Activated CD8-positive, alpha-beta memory T cell treated with anti-CD3 and anti-CD28 coated beads for 4 hours (primary cell): ENCODE measurements at places on chromosomes 4 and X.

DNA sequence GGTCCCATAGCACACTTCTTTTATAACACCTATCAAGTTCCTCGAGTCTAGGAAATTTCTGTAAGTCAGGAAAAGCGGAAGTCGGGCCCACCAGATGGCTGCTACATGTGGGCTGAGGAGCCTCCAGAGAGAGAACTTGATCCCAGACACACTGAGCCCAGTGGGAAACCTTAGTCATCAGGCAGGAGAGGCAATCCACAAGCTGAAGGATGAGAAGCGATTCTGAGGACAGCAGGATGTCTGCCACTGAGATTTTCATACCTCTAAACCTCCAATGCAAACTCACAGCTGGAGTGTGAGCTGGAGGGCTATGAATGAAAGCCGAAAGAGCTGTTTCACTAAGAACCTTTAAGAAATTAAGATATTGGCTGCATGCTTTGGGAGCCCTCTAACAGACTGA, 52.6 kb upstream of the PDHA1 start:
- DNase-seq, result no peak

GRCh38 chrX:16138108-16138427, 14.7 kb downstream of the GRPR start:
- DNase-seq, result no peak

GRCh38 chr4:165763640-165764039, 109.4 kb upstream of the TLL1 start:
- no peak for DNase-seq

DNA sequence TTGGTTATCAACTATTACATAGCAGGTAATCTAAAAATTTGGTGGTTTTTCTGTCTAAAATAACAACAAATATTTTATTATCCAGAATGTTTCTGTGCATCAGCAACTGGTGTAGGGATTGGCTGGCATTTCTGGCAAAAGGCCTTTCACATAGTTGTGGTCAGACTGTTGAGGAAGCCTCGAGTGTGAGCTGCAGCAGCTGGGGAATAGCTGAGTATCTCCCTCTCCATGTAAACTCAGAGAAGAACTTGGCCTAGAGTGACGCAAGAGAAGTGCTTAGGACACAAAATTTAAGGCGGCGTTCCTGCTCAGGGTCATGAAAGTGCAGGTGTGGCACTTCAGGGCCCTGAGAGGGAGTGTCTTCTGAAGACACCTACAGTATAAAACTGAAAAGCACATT, 558.9 kb downstream of the SPOCK3 start:
- no peak for DNase-seq

GRCh38 chr4:22869235-22869634, 176.5 kb downstream of the GBA3 start:
- no peak for DNase-seq

DNA sequence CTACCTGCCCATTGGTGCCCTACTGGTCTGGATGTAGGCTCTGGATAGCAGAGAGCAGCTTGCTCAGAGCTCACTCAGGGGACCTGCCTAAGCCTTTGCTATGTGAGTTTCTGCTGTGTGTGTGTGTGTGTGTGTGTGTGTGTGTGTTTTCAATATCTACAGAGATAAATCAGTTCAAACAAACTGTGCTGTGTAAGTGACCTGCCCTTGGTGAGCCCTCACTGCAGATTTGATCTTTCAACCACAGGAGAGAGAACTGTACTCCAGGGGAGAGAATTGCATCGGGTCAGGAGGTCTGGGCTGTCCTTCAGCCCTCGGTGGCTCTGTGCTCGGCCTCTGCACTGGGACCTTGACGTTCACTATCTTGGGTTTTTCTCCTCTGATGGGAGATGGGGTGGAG, 35.0 kb upstream of the CDKN2AIP start:
- no peak for DNase-seq

GRCh38 chr4:118260309-118260708, 92.5 kb downstream of the PRSS12 start:
- no peak for DNase-seq

- no peak for DNase-seq
Observed at GRCh38 chrX:19121898-19122640, at the start of gene ADGRG2. Gene ADGRG2 (minus strand): TSS chrX:19122468. CDS start chrX:19068834, 53,634 bp downstream.

GRCh38 chr4:155866177-155866576, at the start of gene ASIC5:
Gene ASIC5 (minus strand): TSS chr4:155866277. CDS start chr4:155866226, 51 bp downstream.
- DNase-seq, result no peak

- no peak for DNase-seq
Observed at GRCh38 chrX:1449823-1450149, 2.9 kb downstream of the ASMTL start.

DNA sequence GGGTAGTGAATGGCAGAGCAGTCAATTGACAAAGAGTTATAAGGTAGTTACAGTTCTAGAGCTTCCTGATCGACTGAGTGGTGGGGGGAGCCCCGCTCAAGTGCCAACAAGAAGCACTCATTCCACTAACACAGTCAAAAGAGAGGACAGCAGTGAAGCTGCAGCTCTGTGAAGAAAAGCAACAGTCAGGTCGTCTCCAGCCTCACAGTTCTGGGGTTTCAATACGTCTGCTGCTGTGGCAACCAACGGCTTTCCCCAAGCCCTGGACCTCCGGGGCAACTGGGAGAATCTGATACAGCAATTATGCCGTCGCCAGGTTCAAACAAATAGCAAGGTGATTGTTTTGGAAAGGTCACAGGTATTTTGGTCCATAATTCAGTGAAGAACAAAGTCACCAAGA, 30.8 kb downstream of the GPM6B start:
- no peak for DNase-seq

- DNase-seq, result no peak
Observed at GRCh38 chr4:86130160-86130933, 229.5 kb downstream of the MAPK10 start.

DNA sequence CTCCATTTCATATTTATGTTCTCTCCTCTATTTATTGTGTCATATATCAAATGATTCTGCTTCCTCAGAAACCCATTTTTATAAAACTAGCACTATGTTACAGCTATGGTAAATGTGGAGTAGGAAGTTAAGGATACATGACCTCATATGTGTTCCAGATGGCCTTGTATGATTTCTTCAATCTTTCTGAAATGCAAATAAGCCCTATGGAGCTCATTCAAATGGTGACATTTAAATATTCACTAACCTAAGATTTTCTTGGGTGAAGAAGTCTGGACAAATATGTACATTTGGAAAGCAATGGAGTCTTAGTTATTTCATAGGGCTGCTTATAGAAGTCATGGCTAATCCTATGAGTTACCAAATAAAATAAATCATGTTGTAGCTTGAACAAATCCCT, 782.5 kb downstream of the STPG2 start:
- DNase-seq, result no peak

- DNase-seq, result no peak
Observed at GRCh38 chr4:145494666-145495270, 13.1 kb downstream of the SMAD1 start.

DNA sequence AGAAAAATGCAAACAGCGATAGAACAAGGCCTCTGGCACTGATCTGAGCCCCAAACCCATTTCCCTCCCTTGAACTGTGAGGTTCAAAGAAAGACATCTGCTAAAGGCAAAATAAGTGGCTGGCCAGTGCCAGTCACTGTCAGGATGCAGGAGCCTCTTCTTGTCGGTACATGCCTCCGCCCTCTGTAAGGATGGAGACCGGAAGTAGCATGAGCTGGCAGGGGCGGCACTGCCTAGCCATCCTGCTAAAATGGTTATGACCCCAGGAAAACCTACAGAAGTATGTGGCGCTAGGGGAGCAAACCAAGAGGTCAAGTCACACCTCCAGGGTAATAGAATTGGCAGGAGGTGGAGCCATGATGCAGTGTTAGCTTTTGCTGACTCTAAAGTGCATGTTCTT, 180.3 kb downstream of the DCLK2 start:
- DNase-seq, result no peak

DNA sequence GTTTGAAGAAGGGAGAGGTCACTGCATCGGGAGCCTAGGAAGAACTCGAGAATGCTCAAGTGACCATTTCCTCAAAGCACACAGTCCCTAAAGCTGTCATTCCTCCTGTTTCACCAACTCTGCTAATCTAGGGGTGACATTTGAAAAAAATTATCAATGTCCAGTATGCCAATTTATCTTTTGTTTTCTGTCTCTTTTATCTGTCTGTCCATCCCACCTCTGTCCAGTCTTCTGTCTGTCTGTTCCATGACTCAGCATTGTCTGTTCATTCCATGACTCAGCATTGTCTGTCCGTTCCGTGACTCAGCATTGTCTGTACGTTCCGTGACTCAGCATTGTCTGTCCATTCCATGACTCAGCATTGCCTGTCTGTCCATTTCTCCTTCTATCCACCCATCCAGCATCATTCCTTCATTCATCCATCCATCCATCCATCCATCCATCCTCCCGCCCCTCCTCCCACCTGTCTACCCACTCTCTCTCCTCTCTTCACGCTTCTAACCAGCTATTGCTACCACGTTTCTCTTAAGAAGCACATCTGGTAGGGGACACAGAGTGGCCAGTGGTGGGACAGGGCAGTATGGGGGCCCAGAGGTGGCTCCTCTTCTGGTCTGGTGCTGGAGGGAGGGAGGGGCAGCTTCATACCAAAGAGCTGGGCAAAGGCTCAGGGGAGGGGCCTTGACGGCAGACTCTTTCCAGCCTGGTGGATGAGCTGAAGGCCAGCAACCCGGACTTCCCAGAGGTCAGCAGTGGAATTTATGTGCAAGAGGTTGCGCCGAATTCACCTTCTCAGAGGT, 34.1 kb downstream of the HTRA3 start:
- no peak for DNase-seq

DNA sequence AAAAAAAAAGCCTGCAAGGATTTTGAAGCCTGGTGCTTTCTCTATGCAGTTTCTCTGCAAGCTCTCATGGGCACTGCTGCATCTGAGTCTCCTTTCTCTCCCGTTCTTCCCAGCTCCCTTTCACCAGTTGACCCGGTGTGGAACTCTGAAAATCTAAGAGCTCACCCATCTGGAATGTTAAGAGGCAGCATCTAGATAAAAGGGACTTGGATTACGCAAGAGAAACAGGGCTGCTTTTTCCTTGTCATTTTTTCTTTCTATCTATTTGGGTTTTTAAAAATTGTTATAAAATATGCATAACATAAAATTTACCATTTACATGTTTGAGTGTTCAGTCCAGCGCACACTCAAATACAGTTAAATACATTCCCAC, 95.2 kb upstream of the RPS6KA3 start:
- DNase-seq, result no peak

GRCh38 chrX:135649561-135649960, 63.9 kb upstream of the CT45A1 start:
- no peak for DNase-seq

GRCh38 chr4:169201222-169202144, 69.3 kb downstream of the SH3RF1 start:
- no peak for DNase-seq

- no peak for DNase-seq
Observed at GRCh38 chr4:99594818-99595217, 20.2 kb downstream of the MTTP start.

DNA sequence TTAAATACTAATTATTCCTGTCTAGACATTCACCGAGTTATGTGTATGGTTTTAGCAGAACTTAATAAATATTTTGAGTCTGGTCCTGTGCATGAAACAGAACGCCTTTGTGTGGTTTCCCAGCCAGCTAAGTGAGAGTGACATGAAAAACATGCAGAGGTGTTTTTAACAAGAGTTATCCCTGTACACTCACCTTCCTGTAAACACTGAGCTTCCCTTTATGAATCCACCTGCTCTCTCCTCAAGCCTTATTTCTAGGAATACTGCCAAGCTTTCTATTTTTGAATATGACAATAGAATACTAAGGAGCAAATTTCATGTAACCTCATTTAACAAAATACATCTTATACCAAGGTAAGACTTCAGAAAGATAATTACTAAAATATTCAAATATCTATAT, 270.3 kb upstream of the CTSO start:
- DNase-seq, result no peak

DNA sequence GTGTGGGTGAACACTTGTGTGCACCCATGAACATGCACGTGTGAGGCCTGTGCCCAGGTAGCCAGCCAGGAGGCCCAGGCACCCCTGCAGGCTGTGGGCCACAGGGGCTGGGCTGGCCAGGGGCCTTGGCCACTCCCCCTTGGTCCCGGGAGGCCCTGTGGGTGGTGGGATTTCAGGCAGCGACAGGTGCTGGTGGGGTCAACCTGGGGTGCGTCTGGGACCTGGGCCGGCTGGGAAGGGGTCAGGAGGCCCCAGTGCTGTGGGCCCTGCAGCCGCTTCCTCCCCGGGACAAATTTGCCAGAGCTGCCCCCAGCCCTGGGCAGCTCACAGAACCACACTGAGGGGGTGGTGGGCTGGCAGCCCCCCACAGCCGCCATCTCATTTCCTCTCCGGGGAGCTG, 7.9 kb downstream of the FGFRL1 start:
- no peak for DNase-seq
